ENCODE measurements at places on chromosomes 6 and 20.

GRCh38 chr20:49951151-49951550 lies 15.0 kb downstream of the RNF114 start:
- no peak for DNase-seq

DNA sequence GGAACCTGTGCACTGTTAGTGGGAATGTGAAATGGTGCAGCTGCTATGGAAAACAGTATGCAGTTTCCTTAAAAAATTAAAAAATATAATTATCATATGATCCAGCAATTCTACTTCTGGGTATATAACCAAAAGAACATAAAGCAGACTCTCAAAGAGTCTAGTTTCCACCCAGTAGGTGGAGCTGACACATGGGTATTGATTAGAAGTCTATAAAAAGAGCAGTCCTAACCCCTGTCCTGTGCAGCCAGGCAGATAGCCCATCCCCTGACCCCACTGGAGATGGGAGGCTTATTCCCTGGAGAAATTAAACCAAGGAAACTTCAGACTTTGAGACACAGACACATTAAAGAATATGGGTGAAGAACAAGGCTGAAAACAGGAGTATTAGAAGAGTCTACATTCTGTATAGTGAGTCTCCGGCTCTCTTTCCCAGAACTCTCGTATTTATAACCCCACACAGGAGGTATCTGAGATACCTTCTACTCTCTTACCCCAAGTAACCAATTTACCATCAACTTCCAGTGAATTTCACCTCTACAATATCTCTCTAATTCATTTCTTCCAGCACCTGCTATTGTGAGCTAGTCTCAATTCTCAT lies 92.3 kb downstream of the SEL1L2 start:
- no peak for DNase-seq

GRCh38 chr6:11320914-11321597 lies 88.6 kb upstream of the NEDD9 start:
- DNase-seq: no peak

- DNase-seq: no peak
These were observed 630 bp downstream of the PPP1R3G start for GRCh38 chr6:5085648-5086293.

DNA sequence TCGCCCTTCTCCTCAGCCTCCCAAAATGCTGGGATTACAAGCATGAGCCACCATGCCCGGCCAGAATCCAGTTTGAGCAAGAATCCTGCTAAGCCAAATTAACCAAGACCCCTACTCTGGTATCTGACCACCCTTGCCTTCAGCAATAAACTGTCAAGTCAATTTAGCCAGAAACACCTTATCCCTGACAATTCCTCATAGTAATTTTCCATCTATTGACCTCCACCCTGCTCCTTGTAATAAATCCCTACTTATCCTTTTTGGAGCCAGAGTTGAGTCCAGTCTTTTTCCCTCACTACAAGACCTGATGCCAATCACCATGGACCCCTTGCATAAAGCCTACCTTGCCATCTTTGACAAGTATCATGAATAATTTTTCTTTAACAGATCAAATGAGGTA lies 114.1 kb upstream of the GPR6 start:
- no peak for DNase-seq

- no peak for DNase-seq
These were observed 716.0 kb downstream of the KIF16B start for GRCh38 chr20:15857173-15857784.

DNA sequence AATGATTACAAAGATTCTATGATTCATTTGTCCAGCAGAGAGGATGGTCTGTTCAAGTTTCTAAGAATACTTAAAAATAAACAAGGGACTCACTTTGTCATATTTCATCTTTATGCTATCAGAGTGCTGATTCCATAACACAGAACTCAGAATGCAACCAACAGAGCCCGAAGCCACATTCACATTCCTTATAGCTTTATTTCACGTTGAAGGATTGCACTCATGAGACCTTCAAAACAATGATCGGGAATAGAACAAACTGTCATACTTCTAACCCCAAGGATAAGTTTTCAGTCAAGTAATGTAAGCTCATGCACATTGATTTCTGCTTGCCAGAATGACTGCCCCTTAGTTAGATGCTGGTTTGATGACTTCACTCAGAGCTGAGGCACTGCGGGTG lies 25.2 kb downstream of the FNDC1 start:
- DNase-seq: no peak

DNA sequence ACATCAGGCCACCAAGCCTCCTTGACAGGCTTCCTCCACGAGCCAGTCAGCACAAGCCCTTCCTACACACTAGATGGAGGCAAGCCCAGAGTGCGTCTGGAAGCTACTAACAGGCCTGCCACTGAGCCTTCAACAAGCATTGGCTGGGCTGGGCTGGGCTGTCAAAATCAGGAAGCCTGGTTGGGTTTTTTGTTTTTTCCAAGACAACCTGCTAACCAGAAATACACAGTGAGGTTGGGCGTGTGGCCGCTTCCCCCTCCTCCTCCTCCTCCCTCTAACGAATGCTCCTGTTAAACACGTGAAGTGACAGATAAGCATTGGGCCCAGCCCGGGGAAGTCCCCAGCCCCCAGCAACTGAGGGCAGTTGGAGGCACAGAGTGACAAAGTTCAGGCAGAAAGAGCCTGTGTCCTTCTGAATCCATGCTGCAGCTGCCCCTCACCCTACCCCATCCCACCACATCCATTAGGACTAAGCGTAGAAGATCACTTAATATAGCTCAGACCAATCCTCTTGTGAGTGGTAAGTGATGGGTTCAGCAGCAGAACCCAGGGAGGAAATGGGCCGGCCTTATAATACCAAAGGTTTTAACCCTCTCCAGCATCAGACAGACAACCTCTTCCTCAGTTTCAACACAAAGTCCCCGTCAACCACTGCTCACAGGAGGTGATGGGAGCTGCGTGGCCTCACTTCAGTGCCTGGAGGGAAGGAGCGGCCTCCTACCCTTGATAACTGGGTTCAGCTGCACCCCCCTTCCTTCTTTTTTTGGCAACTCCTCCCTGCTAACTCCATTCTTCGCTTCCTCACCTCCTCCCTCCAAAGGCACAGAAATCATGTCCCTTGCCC lies 1.1 kb downstream of the NFATC2 start:
- peak; percentile 82 for DNase-seq

GRCh38 chr6:82144007-82144851 lies 103.3 kb downstream of the IBTK start:
- no peak for DNase-seq

- DNase-seq: no peak
These were observed 15.0 kb downstream of the KCNK5 start for GRCh38 chr6:39214120-39214813.

DNA sequence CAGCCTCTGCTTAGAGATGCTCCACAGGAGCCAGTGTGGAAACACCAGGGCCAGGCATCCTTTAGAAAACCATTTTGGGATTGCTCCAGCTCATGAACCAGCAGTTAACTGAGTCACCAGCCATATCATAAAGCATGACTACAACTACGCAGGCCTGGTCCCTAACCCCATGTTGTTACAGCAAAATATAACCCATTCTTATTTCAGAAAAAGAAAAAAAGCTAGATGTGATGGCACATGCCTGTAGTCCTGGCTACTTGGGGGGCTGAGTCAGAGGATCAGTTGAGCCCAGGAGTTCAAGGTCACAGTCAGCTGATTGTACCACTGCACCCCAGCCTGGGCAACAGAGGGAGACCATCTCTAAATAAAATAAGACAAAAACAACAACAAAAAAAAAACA lies 36.8 kb downstream of the C6orf15 start:
- no peak for DNase-seq

- no peak for DNase-seq
These were observed 1.5 kb downstream of the SYNDIG1 start for GRCh38 chr20:24470746-24471582.

DNA sequence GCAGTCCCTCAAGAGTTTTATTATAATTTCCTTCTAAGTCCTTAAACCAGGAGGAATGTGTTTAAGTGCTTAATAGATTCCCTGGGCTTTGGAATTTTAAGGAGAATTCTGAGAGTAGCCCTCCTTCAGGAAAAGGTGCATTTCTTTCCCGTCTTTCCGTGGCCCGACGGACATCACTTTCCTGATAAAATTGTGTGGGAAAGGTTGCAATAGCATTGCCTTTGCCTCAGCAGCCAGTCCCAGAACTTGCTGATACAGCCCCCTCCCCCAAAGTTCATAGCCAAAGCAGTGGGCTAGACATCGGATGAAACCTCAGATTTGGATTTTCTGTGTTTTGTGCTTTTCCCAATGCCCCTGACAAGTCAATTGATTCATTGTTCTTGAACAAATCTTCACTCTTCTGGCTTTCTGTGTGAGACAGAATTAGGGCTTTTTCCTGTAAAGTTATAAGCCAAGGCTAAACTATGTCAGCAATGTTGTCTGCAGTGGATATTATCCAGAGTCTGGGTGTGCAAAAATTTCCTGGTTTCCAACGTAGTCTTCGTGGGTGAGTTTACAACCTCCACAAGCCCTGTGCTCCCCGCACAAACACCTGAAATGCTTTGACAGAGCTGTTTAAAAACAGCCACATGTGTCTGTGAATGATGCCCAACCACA lies 1.1 kb upstream of the SMOC2 start:
- no peak for DNase-seq

- DNase-seq: no peak
These were observed 65.9 kb downstream of the TPD52L1 start for GRCh38 chr6:125219361-125219895.

GRCh38 chr6:154494592-154495311 lies 15.7 kb downstream of the CNKSR3 start:
- no peak for DNase-seq

DNA sequence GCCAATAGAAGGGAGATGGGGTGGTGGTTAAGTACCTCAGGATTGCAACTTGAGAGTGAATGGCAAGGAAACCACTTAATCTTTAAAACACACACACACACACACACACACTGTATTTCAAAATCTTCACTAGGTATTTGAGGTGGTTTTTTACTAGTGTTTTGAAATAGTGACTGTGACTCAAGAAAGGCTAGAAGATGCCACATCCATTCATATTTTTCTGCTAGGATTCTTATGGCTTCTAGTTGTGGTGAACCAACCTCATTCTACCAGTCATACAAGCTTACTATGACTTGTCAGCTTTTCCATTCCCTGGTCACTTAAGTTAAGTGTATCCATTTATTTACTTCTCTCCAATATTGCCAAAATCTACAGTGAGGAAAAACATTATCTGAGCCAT lies 519.4 kb upstream of the JAG1 start:
- DNase-seq: no peak

GRCh38 chr6:21270636-21271201 lies 322.8 kb upstream of the SOX4 start:
- no peak for DNase-seq

DNA sequence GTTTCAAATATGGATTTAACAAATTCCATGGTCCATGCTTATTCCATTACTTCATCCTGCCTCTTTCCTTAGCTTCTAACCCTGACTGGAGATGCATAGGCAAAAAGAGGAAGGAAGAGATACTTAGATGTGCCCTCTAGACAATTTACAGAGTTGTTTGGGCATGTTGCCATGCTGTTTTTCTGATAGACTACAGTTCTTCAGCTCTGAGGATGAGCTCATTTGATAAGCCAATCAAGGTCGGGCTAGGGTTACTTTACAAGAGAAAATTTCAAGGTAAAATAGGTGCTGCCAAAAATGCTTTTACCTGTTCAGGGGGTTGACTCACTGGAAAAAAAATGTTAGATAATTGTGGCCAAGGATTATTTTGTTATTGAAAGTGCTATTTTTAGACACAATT lies 5.9 kb downstream of the HCRTR2 start:
- no peak for DNase-seq

DNA sequence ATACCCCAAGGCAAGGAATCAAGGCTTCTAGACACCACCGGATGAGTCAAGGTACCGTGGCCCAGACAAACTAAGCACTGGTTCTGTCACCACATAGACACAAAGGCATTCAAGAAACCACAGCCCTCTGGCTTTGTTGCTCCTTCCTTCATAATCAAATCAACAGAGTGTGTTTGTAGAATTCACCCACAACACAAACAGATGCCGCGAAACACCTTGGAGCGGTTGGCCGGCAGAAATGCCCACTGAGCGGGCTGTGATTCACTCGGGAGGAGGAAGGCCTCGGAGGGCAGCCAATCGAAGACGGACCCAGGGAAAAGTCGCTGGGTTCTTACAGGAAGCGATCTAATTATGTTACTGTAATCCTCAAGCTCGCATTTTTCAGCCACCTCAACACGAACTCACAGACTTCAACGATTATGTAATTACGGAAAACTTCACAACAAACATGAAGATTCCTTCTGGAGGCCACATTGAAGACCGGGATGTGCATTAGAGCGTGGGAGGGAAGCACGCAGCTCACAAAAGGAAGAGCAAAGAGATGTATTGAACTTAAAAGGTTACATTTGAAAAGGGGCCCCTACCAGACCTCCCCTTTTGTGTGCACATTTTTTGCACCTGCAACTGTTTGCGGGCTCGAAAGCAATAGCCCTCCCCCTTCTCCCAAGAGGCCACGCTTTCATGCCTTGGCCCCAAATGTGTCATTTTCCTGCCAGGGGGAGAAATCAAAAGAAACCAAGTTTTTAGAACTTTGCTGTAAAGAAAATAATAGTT lies 184.7 kb upstream of the PREP start:
- DNase-seq: no peak

DNA sequence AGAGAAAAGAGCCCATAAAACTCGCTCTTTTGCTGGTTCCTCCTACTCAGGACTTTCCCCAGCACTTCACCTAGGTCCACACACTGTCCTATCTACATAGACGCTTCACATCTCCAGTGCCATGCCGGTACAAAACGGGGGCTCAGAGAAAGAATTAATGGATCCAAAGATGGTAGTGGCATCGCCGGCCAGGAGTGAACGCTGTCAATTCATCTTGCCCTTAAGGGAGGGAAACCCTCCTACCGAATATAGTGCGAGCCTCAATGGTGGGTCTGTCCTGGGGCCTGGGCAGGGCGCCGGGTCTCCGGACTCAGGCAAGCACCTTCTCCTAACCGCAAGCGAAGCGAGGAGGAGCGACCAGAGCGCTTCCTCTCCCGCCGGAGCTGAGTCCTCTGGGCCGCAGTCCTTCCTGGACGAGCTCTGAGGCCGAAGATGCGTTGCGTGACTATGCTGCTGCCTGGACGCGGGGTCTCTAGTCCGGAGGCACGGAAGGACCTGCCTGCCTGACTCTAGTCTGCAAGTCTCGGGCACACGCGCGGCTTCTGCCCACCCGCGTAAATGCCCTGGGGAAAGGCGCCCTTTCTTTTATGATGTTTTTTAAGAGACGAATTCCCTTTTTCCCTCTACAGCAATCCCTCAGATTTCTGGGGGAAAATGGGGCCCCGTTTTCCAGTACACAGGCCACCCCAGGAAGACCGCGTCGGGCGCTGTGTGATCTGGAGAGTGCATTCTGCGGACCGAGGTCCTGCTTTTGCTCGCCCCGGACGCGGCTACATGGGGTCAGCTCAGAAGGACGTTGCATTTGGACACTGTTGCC lies 100.1 kb upstream of the PRDM1 start:
- DNase-seq: no peak

GRCh38 chr6:105278813-105279212 lies 99.0 kb upstream of the POPDC3 start:
- no peak for DNase-seq

- no peak for DNase-seq
These were observed 615.7 kb upstream of the ARID1B start for GRCh38 chr6:156161471-156161870.

DNA sequence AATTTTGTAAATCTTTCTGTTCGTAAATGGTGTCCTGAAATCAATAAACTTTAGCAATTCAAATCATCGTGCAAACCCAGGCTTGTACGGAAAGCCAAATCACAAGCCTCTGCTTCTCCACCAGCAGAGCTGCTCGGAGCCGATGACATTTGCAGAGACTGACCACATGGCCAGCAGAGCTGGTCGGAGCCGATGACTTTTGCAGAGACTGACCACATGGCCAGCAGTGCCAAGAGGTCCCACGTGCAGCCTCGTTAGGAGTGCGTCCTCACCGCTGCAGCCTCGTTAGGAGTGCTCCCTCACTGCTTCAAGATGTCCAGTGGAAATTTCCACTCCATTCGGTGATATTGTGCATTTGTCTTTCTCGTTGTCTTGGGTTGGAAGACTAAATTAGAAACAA lies 28.5 kb downstream of the SMOC2 start:
- no peak for DNase-seq
